ENCODE measurements at places on chromosomes 7 and 10.

DNA sequence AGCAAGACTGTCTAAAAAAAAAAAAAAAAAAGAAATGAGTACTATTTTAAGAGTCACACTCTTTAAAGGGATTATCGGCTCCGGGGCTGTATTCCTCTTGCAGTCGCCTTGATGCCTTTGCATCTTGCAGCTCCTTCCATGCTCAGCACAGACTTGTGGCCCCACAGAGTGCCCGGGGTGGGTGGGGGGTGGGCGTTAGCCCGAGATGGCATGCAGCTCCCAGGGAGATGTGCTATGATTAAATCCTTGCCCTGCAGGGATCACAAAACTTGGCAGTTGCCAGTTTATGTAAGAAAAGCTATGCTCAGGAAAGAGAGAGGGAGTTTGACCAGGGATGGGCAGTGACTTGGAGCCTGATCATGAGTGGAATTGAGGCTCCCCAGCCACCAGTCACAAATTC, 81.9 kb downstream of the CCDC3 start:
- DNase-seq, result no peak

DNA sequence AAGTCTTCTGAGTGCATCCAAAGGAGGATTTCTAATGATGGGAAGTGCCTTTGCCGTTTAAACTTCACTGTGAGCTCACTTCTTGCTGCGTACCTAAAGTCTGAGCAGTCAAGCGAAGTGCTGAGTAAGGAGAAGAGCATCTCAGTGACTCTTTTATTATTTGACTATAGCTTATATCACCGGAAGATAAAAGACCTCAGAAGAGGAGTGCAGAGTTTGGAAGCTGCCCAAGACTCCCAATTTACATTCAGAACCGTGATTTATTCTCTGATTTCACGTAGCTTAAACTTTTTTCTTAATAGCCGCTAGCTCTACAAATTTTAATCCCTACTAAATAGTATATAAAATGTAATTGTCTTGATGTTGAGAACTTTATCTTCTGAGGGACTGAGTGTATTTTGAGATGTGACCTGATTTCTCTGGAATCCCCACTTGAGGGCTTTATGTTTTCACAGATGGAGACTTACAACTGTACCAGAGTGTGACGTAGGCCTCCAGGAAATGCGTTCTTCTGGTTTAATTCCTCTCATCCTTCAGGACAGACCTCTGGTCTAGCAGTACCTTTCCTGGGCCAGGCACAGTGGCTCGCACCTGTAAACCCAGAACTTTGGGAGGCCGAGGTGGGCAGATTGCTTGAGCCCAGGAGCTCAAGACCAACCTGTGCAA, 51.1 kb downstream of the CAMK1D start:
- no peak for DNase-seq

DNA sequence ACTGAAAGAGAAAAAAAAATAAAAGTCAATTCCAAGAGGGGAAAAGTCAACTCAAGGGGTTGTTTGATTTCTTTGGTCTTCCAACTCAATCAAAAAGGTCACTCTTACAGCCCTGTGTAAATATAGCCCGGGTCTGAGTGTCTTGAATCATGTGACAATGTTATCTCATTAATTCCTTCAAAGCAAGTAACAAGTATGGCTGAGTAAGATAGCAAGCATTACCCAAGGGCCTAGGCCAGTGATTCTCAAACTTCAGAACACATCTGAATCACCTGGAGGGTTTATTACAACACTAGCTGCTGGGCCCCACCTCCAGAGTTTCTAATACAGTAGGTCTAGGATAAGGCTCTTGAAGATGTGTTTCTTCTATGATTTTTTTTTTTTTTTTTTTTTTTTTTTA, 125.0 kb downstream of the PRLHR start:
- DNase-seq, result no peak

- DNase-seq, result no peak
Measured at GRCh38 chr7:128793181-128793547, 1.4 kb downstream of the CCDC136 start.

DNA sequence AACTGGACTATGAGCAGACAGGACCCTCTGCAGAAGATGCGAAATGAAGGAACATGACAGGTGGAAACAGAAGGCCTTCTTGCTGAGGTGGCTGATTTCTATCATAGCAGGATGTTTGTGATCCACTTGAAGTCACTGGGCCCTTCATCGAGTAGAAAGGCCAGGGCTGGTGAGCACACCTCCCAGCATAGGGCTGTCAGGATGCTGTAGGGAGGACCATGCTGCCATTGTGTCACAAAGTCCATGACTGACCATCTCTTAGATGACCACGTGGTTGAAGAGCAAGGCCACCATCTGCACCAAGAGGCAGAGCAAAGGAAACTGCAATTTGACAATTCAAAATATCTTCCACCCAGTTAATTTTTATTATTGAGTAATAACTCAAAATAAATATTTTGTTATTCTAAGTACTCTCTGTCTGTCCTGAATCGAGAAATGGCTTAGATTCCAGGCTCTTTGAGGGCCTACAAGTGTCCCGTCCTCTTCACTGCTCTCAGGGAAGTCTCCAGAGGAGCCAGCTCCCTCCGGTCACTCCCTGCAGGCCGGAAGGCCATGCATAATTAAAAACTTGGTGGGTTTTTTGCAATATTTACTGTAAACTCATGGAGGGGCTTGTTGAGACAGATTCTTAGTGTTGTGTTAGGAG, 249.3 kb upstream of the ZMIZ1 start:
- no peak for DNase-seq

DNA sequence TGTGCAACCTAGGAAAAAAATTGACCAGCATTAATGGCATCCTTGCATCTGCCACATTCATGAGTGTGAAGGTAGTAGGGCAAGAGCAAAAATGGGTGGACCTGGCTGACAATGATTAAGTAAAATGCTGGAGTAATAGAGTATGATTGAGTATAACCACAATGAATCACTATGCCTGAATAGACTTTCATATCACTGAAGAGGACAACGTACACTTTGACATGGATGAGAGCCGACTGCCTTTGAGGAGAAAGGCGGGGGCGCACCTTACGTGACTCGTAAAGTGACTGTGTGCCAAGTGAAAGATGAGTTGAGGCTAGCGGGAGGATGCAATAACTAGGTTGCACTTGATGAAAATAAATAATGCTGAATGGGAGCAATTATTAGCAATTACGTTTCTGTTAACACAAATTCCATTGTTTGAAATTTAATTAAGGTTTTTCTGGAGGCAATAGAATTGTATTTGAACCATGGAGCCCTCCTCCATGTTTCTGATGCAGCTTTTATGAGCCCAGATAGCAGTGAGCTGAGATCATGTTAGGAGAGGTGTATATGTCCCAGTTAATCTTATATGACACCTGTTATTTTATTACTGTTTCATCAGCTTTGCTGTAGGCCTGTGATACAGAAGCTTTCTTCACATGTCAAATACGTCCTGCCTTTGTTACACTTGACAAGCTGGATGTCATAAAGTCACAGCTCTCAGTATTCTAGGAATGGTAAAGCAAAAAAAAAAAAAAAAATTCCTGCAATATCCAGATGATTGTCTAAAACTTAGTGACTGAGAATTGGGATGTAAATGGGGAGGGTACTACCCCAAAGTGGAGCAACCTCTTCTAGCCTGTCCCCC, 596.5 kb downstream of the NXPH1 start:
- DNase-seq, result no peak

GRCh38 chr7:149869867-149870266, 3.9 kb upstream of the ATP6V0E2 start:
- no peak for DNase-seq

- no peak for DNase-seq
Measured at GRCh38 chr7:28539289-28539981, 127.1 kb downstream of the CREB5 start.

GRCh38 chr10:113958631-113959382, 84.9 kb upstream of the ADRB1 start:
- no peak for DNase-seq

DNA sequence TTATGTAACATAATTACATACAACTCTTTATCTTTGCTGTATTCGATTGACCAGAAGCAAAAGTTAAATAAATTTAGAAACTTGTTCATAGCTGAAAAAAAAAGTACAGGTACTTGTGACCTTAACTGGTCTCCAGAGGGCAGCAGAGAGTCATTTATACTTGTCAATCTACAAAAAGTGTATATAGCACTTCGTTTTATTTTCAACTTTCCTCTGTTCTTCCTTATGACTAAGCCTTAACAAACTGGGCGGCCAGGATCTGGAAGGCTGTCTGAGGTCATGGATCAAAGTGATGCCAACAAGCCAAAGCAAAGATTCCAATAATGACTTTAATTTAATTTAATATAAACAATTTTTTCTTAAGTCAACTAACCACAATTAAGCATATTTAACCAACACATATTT, 29.8 kb downstream of the C10orf67 start:
- DNase-seq, result no peak

DNA sequence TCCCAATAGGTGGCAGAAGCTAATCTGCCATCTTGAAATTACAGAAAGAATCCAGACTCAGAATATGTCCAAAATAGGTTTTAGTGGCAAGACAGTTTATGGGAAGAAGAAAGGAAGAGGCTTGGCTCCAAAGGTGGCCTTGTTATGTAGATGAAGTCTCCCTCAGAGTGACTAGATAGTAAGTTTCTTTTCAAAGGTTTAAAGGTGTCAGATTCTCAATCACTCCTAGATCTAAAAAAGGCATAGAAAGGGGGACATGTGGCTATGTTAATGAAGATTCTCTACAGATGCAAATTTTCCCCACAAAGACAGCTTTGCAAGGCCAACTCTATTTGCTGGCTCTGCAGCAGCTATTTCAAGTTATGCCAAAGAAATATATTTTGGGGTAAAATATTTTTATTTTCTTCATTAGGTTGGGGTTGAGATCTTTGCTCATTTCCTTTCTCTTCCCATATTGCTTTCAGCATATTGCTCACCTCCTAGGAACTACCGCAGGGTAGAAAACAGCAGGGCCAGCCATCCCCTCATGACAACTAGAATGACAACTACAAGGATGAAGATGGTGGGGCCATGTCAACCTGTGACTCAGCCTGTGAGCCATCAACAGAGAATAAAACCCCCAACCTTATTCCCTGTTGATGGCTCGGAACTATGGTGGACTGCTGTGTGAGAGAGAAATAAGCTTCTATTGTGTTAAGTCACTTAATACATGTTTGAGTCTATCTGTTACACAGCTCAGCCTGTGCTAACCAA, 274.0 kb upstream of the GALNT17 start:
- no peak for DNase-seq

DNA sequence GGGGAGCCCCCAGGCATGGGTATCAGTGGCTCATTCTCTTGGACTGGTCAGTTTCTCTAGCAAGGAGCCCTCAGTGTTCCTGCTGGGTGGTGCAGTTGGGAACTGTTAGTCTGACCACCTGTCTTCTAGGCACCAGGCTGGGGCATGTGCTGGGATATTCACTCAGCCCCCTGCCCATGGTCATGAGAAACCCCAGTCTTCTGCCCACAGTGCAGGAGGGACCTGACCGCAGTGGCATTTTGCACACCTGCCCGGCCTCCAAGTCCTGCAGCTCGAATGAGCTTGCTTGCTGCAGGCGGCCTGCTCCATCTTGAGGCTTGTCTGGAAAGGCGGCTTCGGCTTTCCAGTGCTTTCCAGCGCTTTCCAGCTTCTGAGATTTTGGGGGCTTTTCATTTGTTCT, 36.3 kb downstream of the CUX1 start:
- no peak for DNase-seq

- no peak for DNase-seq
Measured at GRCh38 chr7:143381427-143382125, 431 bp downstream of the ZYX start.

DNA sequence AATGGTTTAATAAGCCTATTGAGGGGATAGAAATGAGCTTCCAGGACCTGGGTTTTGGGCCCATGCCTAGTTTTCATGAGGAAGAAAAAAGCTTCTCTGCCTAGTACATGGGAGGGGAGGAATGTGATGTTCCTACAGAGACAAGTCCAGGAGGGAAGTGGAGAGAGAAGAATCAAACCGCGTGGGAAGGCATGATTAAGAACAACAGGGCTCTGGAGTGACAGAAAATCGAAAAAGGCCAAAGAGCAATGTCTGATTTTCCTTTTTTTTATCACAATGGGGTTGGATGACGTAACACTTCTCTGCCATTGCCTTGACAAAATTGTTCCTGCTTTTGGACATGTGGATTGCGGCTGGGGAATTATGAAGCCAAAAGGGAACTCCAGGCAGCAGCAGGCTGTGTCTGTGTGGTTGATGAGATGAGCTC, 258.6 kb downstream of the CXCL12 start:
- no peak for DNase-seq

Data from activated T-helper 1 cell treated with anti-CD3 and anti-CD28 coated beads, Interleukin-2, amount 50 U/mL, for 16 hours (primary cell).